ENCODE measurements at places on chromosomes 13 and 19.
A peak's percentile ranks its signal among the peaks of the same experiment; 100 is the strongest.

DNA sequence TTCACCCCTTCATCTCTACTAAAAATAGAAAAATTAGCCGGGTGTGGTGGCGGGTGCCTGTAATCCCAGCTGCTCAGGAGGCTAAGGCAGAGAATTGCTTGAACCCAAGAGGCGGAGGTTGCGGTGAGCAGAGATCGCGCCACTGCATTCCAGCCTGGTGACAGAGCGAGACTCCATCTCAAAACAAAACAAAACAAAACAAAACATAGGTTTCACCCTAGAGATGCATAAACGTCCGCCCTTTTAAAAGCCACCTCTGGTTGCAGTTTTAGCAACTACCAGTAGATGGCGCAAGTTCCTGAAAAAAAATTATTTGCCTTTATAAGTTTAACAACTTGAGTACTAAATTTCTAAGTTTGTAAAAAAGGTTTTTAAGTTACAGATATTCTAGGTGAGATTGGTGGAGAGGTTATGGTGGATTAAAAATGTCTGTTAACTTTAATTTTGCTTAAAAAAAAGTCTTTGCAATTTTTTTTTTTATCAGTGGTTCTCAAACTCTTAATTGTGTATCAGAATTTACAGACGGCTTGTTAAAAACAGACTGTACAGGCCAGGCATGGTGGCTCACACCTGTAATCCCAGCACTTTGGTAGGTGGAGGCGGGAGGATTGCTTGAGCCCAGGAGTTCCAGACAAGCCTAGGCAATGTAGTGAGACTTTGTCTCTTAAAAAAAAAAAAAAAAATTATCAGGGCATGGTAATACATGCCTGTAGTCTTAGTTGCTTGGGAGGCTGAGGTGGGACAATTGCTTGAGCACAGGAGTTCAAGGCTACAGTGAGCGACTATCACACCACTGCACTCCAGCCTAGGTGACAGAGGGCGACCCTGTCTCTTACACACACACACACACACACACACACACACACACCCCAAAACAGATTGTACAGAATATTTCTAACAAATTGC is 42.1 kb downstream of the NAA16 start:
- DNase-seq: no peak

DNA sequence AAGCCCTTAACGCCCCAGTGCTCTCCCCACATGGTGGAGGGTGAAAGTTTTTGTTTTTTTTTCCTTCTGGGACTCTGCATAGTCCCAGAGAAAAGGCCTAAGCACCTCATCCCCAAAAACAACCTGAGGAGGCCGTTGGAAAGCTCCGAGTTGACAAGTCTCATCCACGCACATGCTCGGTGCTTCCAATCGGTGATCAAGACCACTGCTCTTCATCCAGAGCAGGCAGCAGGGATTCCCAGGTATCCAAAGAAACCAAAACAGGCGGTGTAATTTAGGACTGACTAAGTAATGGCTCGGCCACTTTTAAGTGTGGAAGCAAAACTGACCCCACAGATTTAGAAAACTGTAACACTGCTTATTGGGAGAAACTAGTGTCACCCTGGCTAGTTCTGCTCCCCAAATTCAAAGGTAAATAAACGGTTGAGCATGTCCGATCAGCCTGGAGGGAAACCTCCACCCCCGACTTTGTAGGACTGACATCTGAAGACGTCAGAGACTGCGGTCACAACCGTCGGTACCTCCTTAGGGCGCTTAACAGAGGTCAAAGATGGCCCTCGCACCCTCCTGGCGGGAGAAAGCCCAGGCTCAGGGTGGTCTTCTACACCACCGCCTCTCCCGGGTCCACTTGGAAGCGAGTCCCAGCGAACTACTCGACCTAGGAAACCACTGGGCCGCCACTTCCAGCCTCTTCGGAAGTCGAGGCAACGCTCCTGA is 997 bp upstream of the ZNF446 start:
- no peak for DNase-seq

- no peak for DNase-seq
Observed at GRCh38 chr13:39955560-39955959, 300.1 kb downstream of the COG6 start.

GRCh38 chr19:33063753-33064457 is 783 bp downstream of the RHPN2 start:
- peak; percentile 52 for DNase-seq

GRCh38 chr19:12695514-12695913 is 917 bp downstream of the FBXW9 start:
- no peak for DNase-seq

DNA sequence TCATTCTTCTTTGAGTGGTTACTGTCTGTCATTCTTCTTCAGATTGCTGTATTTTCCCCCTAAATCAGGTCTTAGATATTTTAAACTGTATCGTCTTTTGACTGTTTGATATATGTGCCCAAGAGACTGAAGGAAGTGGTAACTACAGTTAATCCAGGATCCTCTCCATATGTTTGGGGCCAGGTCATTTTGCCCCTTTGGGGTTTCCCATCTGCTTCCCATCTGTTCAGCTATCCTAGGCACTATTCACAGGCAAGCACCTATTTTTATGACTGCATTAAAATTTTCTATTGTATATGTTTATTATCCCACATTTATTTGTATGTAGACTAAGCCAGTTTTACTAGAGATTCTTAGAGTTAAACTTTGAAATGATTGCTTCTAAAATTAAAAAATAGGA is 244.2 kb downstream of the PCCA start:
- no peak for DNase-seq

DNA sequence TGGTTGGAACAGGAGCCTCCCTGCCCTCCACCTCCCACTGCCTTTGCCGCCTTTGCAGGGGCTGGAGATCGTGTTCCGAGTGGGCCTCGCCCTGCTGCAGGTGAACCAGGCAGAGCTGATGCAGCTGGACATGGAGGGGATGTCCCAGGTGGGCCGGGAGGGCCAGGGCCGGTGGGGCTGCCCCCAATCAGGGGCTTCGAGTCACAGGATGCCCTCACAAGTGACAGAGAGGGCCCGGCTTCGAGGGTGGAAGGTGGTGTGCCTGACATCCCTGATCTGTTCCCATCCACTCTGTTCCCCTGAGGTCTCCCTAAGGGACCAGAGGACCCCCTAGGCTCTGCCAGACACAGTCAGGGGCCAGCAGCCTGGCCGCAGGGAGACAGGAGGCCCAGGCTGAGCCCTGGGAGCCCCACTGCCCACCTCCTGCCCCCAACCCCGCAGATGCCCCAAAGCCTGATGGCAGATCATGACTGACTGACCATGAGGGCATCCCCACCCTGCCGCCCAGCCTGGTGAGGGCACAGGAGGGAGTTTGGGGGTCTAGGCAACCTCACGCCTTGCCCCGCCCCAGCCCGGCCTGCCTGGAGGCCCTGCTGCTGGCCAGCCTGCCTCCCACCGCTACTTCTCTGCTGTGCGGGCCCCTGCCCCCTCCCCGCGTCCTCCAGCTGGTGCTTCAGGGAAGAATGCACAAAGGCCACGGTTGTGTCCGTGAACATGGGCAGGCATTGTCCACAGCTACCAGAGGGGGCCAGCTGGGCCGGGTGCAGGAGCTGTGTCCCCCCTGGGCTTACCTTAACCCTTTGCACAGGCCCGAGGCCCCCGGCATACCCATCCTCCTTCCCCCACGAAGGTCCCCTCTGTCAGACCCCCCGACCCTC is 21.8 kb downstream of the EVI5L start:
- no peak for DNase-seq

DNA sequence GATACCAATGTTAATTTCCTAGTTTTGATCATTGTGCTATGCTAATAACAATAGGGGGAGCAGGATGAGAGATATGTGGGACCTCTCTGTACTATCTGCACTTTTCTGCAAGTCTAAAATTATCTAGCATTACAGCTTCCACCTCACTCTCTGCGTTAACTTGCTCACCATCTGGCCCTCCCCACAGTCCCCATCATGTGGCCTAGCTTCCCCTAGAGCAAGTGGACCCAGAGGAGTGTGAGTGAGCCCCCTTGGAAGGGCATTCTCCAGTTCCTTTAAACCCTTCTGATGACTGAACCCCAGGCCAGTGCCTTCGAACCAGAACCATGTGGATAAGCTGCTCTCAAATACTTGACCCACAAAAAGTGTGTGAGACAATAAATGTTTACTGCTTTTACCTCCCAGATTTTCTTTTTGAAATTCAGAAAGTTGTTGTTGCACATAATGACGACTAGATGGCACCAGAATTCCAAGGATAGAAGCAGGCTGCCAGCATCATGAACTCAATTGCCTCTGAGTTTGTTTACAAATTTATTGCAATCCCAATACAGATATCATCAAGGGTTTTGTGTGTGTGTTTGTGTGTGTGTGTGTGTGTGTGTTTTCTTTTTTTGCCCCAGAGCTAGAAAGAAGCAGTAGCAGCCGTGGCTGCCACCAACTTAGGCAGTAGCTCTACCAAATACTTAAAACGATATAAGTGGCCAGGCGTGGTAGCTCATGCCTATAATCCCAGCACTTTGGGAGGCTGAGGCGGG is 49.0 kb upstream of the ZNF780A start:
- DNase-seq: peak; percentile 50

GRCh38 chr13:59364641-59365085 is 799.1 kb downstream of the DIAPH3 start:
- DNase-seq: no peak

DNA sequence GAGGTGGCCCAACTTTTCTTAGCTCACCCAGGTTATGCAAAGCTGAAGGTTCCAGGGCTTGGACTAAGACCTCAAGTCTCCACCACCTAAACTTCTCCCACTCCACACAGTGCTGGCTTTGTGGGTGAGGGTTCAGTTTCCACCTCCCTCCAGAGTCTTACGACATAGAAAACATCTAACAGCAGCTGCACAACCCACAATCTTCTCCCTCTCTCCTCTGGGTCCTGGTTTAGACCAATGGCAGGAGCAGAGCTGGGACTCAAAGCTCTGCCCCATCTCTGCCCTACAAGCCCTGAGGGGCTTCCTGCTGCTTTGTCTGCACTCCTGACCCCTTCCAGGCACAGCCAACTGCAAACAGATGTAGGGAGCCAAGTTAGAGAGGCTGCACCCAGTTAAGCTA is 16.0 kb downstream of the IRGC start:
- no peak for DNase-seq

- peak; percentile 28 for DNase-seq
Observed at GRCh38 chr19:35040826-35041547, 534 bp upstream of the HPN start.

- DNase-seq: no peak
Observed at GRCh38 chr19:34432797-34433196, 4.6 kb downstream of the UBA2 start.

- no peak for DNase-seq
Observed at GRCh38 chr13:103663996-103664395, 597.8 kb upstream of the SLC10A2 start.

DNA sequence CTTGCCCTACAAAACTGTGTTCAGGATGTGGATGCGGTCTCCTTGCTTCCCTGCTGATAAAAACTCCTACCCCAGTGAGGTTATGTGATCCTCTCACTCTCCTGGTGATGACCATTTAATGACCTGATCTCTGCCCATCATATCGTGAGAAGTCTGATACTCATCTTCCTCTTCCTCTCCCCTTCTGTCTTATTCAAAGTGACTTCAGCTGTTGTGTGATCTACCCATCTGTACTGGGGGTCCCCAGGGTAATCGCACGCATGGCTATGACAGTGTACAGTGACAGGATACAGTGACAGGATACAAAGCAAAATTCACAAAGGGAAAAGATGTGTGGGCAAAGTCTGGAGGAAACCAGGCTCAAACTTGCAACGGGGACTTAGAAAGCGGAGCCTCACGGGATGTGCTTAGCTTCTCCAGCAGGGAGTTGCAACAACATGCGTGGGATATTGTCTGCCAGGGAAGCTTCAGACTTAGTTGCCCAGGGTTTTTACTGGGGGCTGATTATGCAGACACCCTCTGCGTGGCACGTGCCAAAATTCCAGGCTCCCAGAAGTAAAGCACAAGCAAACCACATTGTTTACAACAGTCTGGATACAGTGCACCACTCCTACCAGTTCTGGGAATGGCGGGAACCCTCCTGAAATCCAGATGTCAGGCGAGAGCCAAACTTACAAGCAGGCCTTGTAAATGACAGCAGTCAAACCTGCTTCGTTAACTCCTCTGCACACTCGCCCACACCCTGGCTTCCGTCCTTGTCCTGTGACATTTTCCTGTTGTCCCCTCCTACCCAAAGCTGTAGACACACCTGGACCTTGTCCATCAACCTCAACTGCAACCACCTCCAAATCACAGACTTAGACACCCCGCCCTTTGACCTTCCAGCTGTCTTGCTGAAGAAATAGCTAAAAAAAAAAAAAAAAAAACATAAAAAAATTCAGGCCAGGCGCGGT is 18.0 kb upstream of the GARRE1 start:
- no peak for DNase-seq

DNA sequence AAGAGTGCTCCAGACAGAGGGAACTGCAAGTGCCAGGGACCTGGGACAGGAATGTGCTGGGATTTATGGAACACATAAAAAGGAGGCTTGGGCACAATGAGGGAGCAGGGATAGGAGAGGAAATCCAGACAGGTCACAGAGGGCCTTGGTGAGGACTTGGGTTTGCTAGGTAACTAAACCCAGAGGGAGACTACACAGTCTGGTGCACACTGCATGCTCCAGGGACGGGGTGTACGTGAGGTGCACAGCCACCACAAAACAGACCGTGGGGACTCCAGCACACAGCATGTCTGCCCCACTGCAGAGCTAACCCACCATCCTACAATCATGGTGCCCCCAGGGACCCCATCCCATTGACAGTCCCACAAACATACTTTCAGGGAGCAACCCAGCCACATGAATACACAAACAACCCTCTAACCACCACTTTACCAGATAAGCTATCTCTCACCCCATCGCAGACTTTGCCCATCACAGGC is 5.5 kb upstream of the ZFP36 start:
- no peak for DNase-seq

DNA sequence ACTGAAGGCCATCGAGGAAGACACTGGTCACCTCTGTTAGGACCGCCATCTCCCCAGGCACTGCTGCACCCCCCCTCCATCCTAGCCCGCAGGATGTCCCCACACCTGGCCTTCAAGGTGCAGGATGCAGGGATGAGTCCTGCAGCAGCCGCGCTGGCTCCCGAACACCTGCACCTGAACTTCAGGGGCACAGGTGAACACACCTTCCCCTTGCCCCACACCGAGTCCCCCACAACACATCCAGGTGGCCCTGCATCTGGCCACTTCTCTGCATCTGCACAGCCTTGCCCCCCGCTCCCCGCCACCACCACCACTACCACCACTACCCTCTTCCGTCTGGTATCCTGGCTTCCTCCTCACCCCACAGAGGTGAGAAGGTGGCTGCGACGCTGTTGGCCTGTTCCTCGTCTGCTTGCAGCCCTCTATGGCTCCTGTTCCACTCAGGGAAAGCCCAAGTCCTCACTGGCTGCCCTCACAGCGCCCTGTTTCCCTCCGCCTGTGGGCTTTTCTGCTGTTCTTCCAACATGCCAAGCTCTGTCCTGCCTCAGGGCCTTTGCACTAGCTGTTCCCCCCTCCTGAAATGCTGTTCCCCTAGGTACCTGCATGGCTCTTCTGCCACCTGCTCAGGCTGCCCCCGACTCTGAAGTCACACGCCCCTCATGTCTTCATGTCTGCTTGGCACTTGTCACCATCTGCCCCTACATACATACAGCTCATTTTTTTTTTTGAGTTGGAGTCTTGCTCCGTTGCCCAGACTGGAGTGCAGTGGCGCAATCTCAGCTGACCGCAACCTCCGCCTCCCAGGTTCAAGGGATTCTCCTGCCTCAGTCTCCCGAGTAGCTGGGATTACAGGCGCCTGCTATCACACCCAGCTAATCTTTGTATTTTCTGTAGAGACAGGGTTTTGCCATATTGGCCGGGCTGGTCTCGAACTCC is 1.4 kb upstream of the CERS1 start:
- no peak for DNase-seq

GRCh38 chr19:45296355-45296754 is 26.3 kb downstream of the CKM start:
- DNase-seq: no peak

- DNase-seq: no peak
Observed at GRCh38 chr13:32802159-32802558, 214.1 kb upstream of the KL start.

All from NCI-H146 (cell line).